ENCODE measurements at places on chromosomes 16 and 17.
A peak's percentile ranks its signal among the peaks of the same experiment; 100 is the strongest.

DNA sequence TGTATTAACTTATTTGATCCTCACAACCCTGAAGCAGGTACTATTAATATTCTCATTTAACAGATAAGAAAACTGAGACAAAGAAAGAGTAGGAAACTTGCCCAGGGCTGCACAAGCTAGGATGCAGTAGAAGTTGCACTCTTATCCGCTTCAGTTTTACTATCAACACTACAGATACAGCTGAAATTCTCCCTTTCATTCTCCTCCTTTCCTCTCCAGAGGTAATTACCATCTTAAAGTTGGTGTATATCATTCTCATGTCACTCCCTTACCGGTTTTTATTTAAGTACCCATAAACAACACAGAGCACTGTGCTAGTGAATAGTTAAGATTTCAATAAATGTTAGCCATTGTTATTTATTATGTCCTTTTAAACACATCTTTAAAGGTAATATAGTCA, 3.5 kb downstream of the GDE1 start:
- DNase-seq, result no peak

GRCh38 chr16:65725156-65725845, 603.4 kb upstream of the CDH11 start:
- no peak for DNase-seq

- DNase-seq, result no peak
Measured at GRCh38 chr16:69476920-69477443, 52.6 kb downstream of the CYB5B start.

- no peak for DNase-seq
Measured at GRCh38 chr17:44960691-44961090, 7.4 kb downstream of the C1QL1 start.

DNA sequence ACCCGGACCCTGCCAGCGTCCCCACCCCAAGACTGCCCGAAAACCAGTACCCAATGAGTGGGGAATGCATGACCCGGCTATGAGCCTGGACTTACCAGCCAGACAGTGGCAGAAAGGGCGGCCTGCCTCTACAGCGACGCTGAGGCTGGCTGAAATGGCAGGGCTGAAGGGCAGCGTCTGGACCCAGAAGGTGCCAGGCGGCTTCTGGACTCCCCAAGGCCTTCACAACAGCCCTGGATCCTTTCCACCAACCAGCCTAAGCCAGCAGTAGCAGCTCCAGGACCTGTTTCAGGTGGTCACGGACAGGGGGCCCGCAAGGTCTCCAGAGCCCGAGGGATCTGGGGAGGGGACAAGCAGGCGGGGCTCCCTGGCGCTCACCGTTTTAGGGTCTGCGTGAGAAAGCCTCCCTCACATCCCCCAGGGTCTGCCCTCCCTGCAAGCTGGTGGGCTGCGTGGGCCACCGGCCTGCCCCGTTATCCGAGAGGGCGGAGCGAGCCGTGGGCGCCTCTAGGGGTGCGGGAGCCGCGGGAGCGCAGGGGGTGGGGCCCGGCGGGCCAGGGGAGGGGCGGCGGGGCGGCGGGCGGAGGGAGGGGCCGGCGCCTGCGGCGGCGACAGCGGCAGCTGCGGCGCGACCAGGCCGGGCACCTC, at the start of gene RIPOR1:
Gene RIPOR1, plus strand, starts transcription at position 608 of the 648 bp plus-strand sequence. CDS start 9,618 bp downstream, outside the sequence.
- peak; percentile 40 for DNase-seq

DNA sequence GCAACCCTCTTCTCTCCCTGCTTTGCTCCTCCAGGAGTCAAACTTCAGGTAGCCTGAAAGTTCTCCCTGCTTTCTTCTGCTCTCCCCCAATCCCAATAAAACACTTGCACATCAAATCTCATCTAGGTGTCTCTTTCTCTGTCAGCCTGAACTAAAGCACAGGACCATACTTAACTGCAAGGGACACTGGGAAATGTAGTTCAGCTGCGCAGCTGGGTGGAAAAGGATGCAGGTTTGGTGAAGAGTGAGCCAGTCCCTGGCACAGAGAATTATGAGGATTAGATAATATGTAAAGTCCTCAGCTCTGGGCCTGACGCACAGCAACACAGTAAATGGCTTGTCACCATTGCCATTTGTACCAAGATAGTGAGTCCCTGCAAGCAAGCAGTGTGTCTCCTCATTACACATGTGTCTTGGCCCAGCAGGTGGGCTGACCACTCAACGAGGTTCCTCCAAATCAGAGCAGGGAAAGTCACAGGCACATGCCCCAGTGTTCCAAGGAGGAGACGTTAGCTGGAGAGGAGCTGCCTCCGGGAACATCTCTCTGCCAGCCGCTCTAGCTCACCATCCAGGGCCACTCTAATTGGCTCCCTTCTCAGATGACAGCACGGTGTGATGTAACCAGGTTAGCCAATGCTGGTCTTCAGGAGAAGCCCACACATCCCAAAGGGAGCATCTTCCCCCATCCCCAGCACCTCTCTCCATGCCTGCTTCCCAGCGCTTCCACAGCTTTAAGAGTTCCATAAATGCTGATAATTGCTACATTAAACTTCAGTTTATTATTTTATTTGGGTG, 29.7 kb upstream of the IRX3 start:
- DNase-seq, result no peak

- no peak for DNase-seq
Measured at GRCh38 chr17:28115046-28115445, 72.6 kb downstream of the NLK start.

- no peak for DNase-seq
Measured at GRCh38 chr16:8579559-8579958, 10.8 kb downstream of the TMEM114 start.

DNA sequence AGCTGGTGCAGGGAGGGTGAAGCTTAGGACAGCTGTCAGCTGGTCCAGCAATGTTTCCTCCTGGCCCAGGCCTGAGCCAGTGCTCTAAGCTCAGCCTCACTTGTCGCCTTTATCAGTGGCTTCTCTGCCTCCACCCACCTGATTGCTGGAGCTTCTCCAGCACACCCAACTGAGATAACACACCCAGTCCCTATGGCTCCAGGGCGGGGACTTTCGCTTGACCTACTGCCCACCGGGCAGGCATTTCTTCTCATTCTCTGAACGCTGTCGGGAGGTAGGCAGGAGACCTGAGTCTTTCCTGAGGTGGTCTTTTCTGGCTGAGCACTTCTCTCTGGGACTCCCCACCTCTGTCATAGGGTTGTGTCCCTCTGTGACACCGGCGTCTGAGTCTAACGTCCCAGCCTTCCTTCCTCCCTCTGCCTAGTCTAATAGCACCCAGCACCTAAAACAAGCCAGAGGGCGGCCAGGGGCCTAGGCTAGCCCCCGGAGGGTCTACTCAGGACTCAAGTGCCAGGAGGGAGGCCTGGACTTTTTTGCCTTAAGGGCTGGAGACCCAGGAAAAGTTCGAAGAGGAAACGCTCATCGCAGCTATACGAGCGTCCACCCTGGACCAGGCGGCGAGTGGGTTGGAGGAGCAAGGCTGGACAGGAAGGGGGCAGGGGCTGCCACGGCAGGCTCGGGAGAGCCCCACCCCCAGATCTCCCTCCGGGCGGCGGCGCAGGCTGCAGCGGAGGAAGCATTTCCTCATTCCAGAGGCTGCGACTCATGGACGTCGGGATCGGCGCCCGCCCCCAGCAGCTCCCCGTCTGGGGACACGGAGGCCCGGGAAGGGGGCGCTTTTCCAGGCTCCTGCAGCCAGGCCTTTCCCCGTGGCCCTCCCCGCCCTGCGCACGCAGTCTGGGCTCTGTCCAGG, 756 bp downstream of the TAX1BP3 start:
- DNase-seq, result no peak

DNA sequence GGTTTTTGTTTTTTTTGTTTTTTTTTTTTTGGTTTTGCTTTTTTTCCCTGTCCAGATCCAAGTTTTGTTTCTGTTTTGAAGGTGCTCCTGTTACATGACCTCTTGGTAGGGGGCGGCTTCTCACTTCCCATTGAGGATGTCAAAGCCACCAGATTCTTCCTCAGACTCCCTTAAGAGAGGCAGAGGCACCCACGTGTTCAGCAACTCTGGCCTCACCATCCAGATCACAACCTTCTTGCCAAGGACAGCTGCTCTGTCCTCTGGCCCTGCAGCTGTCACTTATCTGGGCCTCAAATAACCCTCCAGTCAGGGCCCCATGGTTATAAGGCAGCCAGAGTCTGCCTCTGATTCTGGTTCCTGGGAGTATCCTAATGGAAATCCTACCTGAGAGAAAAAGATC, 208.5 kb downstream of the STX8 start:
- no peak for DNase-seq

- DNase-seq, result no peak
Measured at GRCh38 chr16:31286421-31287032, 26.8 kb downstream of the ITGAM start.

GRCh38 chr17:54883939-54884338, 16.7 kb upstream of the TOM1L1 start:
- DNase-seq, result no peak

GRCh38 chr16:84368308-84368996, at the start of gene ATP2C2:
Gene ATP2C2 (plus strand): TSS chr16:84368538. CDS start chr16:84368616, 78 bp downstream.
- DNase-seq, result no peak

- DNase-seq, result no peak
Measured at GRCh38 chr17:81428516-81428915, 33.3 kb downstream of the BAHCC1 start.

DNA sequence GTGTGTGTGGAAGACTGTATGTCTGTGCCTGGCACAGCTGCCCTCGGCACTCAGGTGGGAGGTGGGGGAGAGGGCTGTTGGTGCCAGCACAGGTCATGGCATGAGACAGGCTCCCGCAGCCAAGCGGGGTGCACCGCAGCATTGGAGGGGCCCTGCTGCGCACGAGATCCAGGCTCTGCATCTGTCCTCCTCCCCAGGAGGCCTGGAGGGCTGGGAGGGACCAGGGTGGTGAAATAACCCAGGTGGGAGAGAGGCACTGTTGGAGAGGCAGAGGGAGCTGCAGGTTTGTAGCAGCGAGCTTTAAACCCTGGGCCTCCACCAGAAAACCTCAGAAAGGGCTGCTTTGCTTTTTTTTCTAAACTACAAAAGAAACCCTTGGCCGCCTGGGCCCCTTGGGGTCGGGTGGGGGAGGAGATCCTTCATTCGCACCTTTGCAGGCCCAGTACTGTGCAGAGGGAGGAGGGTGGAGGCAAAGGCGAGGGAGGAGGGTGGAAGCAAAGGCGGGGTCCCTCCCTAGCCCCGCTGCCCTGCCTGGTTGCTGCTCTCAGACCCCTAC, 241.7 kb downstream of the SEC14L1 start:
- peak; percentile 56 for DNase-seq

- no peak for DNase-seq
Measured at GRCh38 chr16:48206594-48207242, 37.4 kb upstream of the LONP2 start.

- no peak for DNase-seq
Measured at GRCh38 chr17:51668963-51669246, 408.6 kb downstream of the UTP18 start.

- DNase-seq, result no peak
Measured at GRCh38 chr17:61809816-61810392, 53.4 kb downstream of the BRIP1 start.

DNA sequence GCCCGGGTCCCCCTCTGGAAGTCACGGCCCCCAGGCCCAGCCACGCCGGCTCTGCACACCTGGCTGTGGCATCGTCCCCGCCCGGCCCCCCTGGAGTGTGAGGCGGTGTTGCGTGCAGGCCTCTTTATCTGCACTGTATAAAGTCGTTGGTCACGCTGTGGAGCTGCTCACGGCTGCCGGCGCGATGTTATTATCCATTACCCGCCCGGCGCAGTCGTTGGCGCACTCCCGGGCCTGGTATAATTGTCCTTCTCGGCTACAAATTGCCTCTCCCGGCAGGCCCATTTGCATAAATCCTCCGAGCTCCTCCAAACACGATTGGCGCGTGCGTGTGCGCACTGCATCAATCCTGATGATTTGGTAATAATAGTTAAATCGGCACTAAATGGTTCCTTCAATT, 57.8 kb downstream of the BAHCC1 start:
- DNase-seq, result no peak

DNA sequence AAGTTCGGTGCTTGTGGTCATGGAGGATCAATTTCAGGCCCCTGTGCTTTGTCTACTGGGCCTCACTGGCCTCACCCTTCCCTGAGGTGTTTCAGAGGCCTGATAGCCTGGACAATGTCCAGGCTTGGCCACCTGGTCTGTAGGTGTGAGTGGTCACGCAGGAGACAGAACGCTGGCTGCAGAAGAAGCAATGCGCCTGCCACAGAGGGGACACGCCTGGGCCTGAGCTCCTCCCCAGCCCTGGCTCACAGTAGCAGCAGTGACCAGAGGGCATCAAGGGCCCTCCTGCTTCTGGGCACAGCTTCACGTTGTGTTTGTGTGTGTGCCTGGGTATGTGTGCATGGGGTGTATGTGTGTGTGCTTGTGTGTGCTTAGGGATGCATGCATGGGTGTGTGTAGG, 1.9 kb upstream of the PITPNM3 start:
- no peak for DNase-seq

GRCh38 chr16:80347900-80348299, 192.9 kb upstream of the DYNLRB2 start:
- no peak for DNase-seq

DNA sequence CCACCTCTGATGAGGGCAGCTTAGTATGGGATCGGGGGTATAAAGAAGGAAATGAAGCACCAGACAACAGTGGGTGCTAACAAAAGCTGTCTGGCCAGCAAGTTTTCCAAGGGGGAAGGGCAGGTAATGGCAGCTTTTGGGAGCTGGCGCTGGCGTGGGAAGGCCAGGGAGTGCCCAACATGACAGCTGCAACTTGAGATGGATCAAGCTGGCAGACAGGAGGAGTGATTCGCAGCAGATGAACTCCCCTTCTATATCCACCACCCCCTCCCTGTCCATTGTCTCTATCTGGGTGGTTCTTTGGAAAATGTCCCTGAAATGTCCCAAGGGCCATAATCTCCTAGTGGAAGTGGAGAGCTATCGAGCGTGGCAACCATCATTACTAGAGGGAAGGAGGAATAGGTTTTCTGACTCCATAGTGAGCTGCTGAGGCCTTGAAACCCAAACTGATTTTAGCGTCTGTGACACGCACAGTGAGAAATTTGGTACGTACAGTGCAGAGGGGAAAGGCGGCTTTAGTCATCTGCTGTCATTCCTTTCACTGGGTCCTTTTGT, 4.8 kb upstream of the INPP5K start:
- DNase-seq, result no peak

- no peak for DNase-seq
Measured at GRCh38 chr17:31702041-31702440, 157.0 kb downstream of the COPRS start.

DNA sequence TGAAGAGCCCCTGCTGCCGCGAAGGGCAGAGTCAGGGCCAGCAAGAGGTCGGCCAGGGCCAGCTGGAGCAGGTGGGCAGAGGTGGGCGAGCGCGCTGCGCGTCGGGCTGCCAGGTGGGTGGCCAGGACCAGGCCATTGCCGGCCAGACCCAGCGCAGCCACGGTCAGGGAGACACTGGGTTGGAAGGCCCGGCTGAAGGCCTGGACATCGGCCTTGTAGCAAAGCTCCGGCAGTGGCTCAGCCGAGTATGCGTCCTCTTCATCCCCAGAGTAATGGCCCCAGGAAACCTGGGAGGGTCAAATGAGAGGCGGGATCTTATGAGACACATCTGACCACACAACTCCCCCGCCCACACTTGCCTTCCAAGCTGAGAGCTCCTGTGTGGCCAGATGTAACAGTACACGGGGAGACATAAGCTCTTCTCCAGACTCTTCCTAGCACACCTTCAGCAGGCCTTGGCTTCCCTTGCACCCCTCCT, 1.3 kb downstream of the CCR10 start:
- no peak for DNase-seq

All from stimulated activated naive CD4-positive, alpha-beta T cell (primary cell).